Omental fat pad (tissue), 4 donors: ENCODE measurements at places on chromosomes 3 and 15. TPM values are rescaled to one million over a fixed set of nuclear protein-coding genes. Genes with fewer than 3 reads are reported as not detected.

The PLCH1 gene
- 0.28 TPM for total RNA-seq

The C3orf22 gene
- total RNA-seq: not detected

The NPAP1 gene
- total RNA-seq: not detected

The ISLR gene
- 30.6 TPM for total RNA-seq

The ATP13A4 gene
- not detected for total RNA-seq

The FANCD2OS gene
- not detected for total RNA-seq

The TUBGCP5 gene
- total RNA-seq: 8.9 TPM

DNA sequence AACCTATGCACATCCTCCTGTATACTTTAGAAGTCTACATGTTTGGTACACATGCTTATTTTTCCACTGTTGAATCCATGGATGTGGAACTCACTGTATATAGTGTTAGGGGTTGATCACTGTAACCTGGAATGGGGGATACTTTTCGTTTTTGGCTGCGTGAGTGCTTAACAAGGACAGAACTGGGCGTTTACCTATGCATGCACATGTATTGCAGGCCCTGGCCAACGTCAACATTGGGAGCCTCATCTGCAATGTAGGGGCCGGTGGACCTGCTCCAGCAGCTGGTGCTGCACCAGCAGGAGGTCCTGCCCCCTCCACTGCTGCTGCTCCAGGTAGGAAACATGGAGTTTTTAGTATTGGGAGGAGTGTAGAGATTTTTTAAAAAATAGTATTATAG, 2.3 kb downstream of the RPLP1 start:
- no peak for DNase-seq

DNA sequence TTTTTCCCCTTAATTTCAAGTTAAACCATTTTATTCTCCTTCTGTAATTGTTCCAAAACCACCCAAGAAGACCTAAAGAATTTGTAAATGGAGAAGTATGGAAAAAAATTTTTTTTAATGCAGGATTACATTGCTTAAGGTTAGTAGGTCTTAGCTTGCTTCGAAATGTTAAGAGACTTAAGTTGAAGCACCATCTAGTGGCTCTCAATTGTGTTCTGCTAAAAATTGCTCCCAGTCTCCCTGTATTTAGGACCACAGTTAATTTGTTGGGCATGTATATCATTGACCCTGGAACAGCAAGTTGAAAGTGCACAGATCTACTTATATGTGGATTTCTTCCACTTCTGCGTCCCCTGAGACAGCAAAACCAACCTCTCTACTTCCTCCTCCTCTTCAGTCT, 32.4 kb downstream of the CD200R1L start:
- DNase-seq: no peak

- no peak for DNase-seq
Observed at GRCh38 chr3:45123581-45124269, 22.5 kb downstream of the CDCP1 start.

- DNase-seq: no peak
Observed at GRCh38 chr3:59605318-59605717, 555.5 kb upstream of the CFAP20DC start.

GRCh38 chr3:25385807-25386460, 42.1 kb upstream of the RARB start:
- no peak for DNase-seq

DNA sequence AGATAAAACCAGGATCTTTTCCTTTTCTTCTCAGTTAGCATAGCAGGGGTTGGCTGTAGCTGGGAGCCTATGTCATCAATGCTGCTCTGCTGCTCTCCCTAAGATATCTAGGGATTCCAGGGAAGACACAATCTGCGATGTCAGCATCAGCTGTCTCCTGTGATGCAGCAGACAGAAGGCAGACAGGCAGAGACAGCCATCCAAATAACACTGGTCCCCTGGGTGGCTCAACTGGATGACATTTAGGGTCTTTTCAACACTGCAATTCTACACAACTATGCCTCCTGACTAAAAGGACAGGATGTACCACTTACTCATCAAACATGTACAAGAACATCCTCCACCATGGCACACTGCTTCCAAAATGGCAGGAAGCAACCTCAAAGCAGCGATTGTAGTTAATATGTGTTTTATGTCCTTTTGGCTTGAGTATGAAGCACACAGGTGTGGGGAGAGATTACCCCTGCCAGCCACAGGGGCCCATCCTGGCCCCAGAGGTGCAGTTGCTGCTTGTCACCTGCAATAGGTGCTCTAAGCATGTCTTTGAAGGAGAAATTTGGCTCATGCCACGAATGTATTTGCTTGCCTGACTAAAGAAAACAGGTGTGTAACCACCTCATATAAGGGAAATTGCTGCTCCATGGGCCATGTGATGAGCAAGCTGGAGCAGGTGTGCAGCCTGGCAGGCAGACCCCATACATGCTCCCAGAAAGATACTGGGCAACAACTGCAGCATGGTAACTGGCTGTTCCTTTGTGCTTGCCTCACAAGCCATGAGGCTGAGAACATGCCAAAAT, 357.8 kb downstream of the VPS13C start:
- no peak for DNase-seq

GRCh38 chr3:40047406-40047805, 238.0 kb downstream of the MYRIP start:
- no peak for DNase-seq

DNA sequence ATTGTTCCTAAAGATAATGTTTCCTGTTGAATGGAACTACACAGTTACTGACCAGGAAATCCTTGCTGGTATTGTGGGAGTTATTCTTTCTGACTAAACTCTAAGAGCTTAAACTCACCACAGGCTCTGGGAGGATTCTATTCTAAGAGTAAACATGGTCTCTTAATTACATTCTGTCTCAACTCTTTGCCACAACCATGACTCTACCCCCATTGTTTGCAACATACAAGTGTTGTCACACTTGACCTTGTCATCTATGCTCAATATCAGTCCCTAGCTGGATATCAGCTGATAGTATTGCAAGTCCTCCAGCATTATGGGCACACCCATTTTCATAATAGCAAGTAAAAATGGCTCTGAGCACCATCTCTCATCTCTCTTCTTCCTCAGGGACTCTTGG, 29.6 kb upstream of the SECISBP2L start:
- no peak for DNase-seq

DNA sequence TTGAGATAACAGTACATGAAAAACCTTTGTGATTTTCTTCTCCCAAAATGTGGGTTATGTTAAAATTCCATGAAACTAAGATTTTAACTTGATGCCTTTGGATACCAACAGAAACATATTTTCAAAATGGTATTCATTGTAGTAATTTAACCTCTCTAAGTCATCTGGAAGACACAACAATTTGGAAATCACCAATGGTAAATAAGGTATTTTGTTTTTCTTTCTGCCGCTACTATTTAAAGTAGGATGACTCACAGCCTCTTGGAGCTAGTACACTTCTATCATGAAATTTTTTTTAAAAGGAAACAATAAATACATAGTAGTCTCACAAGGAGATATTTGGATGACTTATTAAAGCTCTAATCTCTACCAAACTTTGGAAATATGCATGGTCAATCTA, 291.6 kb upstream of the VEPH1 start:
- DNase-seq: no peak

- DNase-seq: no peak
Observed at GRCh38 chr3:127831723-127832172, 9.4 kb upstream of the MGLL start.

GRCh38 chr15:23572844-23573243, 7.4 kb downstream of the MKRN3 start:
- DNase-seq: no peak

DNA sequence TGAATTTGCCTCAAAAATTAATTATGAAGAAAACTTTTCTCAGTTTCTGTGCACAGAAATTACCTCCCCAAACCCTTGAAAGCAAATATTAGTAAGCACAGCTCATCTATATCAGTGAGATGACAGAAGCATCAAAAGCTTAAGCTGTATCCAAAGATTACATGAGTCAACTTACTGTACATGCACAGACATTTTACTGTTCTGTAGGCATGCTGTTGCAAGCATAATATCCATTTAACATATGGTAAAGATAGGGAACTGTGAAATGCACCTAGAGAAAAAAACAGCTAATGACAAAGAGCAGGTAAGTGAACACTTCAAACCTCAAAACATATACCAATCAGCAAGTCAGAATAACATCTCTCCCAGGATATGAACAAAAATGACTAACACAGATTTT, 20.9 kb downstream of the SHOX2 start:
- DNase-seq: no peak
